Stimulated activated CD4-positive, alpha-beta T cell treated with anti-CD3 and anti-CD28 coated beads, Interleukin-1b, Interleukin-23, amount 100 ng/mL, for 4 hours (primary cell): ENCODE measurements at places on chromosomes 13 and 19.

DNA sequence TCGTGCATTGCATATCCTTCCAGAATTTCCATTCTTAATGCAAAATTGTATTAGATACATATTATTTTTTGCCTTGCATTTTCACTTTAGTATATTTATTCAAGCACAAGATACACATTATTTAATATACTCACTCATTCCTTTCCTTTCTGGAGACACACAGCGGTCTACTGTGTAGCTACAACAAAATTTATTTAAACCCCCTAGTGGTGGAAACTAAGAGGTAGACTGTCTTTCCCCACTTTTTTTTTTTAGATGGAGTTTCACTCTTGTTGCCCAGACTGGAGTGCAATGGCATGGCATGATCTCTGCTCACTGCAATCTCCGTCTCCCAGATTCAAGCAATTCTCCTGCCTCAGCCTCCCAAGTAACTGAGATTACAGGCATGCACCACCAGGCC lies 2040.3 kb upstream of the PCDH20 start:
- no peak for DNase-seq

DNA sequence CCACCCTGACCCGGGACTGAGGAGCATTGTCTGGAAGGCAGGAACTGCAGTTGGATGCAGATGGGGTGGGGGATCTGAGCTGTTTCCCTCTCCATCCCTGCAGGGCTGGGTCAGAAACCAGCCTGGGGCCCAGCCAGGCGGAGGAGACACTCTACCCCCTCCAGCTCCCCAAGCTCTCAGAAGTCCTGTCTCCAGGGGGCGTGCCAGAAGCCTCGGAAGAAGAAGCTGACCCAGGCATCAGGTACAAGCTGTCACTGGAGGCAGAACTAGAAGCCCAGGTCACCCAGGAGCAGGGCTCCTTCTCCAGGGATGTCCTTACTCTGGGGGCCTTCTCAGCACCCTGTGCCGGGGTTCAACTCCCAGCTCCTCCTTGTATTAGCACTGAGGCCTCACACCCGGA lies 15.5 kb downstream of the SIX5 start:
- DNase-seq: no peak

DNA sequence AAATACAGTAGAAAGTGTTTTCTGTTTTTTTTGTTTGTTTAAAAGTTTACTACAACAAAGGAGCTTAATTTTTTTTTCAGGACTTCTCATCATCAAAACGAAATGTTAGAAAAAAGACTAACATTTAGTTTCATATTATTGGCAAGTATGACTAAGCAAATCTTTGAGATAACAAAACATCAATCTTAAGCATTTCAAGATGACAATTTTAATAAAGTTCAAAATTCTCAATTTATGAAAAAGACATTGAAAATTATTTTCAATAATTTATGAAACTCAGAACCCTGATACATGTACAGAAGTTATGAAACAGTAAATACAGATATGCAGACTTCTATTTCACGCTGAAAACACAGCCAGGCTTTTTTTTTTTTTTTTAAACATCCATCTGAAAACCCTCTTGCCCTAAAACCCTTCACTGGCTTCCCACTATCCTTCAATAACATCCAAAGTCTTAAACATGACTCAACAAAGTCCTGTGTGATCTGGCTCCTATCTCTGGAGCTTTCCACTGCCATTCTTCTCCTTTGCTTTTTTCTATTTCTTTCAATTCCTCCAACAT lies 3.9 kb downstream of the RBM26 start:
- no peak for DNase-seq

- DNase-seq: no peak
These were observed 6.8 kb downstream of the PIK3R2 start for GRCh38 chr19:18159810-18160209.

- DNase-seq: no peak
These were observed 621.2 kb downstream of the TBC1D4 start for GRCh38 chr13:74860789-74861188.

DNA sequence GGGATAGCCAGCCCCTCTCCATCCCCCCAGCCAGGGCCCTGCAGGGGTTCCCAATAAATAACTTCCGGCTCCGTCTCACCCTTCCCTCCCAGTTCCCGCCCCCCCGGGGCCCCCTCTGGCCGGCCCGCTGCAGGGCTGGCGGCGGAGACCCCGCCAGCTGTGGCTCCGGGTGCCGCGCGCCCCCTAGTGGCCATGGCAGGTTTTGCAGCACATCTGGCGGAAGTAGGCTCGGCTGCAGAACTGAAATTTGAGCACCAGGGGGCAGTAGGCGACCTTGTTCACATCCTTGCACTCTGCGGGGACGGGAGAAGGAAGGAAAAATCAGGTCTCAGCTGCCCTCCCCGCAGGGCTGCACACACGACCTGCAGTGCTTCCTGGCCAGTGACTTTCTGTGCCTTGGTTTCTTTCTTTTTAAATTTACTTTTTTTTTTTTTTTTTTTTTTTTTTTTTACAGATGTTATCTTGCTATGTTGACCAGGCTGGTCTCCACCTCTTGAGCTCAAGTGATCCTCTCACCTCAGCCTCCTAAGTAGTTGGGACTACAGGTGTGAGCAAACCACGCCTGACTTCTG lies 3.6 kb upstream of the MYO1F start:
- DNase-seq: peak; percentile 77

- DNase-seq: no peak
These were observed 9.4 kb upstream of the DPY19L3 start for GRCh38 chr19:32396046-32396652.

GRCh38 chr19:33468361-33469170 lies 53.0 kb downstream of the PEPD start:
- no peak for DNase-seq

- DNase-seq: no peak
These were observed 158.7 kb upstream of the GPR12 start for GRCh38 chr13:26919311-26919710.
